ENCODE measurements at places on chromosomes 7 and 10.
A peak's percentile ranks its signal among the peaks of the same experiment; 100 is the strongest.

DNA sequence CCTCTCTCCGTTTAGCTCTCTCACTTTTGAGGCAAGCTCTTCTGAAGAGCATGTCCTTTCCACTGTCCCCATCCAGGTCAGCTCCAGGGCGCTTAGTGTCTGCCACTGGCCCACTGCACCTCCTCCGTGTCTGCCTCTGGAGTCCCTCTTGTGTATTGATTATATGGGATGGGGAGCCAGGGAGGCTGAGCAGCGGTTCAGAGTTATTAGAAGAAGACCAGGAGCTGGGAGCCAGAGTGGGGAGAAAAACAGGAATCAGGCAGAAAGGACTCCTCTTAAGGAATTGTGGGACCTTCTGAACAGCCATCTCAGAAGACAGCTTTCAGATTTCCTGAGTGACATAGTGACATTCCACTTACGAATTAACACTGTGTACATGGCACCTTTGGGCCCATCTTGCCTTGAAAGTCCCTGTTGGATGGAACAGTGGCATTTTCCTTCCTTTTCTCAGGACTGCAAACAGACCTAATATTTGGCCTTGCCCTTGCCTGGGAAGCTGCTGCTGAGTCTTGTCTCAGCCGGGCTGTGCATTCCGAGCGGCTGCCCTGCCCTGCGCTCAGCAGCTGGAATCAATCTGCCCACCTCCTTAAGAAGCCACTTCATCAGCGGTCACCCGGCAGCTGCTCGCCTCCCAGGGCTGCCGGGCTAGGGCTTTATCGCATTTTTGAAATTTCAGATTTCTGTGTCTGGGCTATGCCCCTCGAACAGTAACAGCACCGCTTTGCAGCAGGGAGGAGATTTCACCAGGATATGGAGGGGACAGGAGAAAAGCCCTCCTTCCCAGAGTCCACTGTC is 81.1 kb upstream of the PRKG1 start:
- no peak for DNase-seq

DNA sequence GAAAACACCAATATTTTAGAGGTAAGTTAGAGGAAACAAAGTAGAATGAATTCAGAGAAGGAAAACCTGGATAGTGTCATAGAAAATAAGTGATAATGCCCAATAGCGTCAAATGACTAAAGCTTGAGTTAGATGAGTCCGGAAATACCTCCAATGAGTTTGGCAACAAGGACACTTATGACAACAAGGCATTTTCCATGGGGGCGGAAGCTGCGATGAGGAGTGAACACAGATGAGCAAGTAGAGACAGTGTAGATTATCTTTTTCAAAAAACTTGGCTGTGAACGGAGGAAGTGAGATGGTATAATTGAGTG is 383 bp upstream of the R3HCC1L start:
- DNase-seq = no peak

DNA sequence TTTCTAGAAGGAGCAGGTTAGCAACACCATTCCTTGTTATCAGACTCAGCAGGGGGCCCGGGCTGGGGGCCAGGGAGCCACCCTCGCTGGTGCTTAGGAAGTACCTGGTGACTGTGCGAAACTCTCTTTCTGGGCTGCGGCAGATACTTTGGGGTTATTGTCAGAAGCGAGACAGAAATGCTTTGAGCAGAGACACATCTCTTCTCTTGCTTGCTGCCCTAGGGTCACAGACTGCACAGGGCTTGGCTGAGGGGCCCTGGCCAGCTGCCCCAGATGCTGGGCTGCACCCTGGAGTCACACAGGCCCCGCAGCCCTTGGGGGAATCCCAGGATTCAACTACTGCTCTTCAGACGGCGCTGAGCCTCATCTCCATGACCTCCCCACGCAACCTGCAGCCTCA is 91.9 kb downstream of the WDFY4 start:
- no peak for DNase-seq

- no peak for DNase-seq
These were observed 233.6 kb downstream of the TRIL start for GRCh38 chr7:28724563-28724962.

DNA sequence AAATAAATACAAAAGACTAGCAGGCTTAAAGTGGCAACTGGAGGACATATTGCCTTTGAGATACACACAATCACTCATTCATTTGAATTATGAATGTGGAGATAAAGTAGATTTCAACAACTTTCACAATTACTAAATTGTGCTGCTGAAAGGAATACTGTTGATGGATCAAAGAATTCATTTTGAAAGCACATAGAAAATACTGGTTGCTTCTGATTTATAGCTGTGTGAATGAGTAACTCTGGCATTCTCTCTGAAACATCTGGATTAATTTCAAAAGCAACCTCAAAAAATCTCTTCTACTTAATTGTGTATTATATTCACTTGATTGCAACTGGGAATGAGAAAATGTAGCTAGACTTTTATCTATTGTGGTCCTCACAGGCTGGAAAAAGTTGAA is 397.6 kb downstream of the THSD7A start:
- DNase-seq = no peak

DNA sequence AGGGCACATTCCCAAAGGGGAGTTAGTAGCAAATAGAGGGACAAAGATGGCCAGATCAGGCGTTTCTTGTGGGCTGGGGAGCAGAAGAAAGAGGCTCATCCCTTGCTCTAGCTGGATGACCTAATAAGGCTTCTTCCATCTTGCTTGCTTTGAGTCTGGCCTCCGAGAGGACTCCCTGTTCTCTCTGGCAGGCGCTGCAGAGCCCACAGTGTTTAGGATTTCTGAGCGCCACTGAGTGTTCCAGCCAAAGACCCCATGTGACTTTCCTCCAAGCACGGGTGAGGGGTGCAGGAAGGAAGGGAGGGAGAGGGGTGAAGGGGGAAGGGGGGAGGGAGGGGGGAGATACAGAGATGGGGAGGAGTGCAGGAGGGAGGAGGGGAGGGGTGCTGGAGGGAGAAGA is 203.8 kb upstream of the SVIL start:
- no peak for DNase-seq

- DNase-seq = peak; percentile 65
These were observed 18.5 kb downstream of the BICC1 start for GRCh38 chr10:58531084-58531695.

GRCh38 chr7:139709485-139709884 is 68.3 kb downstream of the HIPK2 start:
- DNase-seq = no peak

- no peak for DNase-seq
These were observed 74.8 kb downstream of the CDK6 start for GRCh38 chr7:92761391-92762097.

GRCh38 chr7:101984133-101984879 is 166.9 kb downstream of the CUX1 start:
- no peak for DNase-seq

GRCh38 chr7:47764746-47765145 is 182.8 kb upstream of the TNS3 start:
- DNase-seq = no peak

DNA sequence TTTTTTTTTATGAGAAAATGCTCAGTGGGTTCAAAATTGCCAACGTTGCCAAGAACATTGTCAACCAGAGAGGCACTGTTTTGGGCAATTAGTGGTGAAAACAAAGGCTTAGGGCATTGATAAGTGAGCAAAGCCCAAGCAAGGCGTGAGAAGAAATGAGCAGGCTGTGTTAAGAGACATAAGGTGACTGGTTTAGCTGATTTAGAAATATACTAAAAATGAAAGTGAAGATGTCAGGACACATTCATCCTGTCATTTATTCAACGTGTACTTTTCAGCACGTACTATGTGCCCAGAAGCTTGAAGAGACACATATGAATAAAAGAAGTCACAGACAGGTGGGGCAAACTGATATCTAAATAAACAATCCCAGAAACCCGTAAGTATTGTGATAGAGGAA is 31.8 kb downstream of the AOAH start:
- DNase-seq = no peak

DNA sequence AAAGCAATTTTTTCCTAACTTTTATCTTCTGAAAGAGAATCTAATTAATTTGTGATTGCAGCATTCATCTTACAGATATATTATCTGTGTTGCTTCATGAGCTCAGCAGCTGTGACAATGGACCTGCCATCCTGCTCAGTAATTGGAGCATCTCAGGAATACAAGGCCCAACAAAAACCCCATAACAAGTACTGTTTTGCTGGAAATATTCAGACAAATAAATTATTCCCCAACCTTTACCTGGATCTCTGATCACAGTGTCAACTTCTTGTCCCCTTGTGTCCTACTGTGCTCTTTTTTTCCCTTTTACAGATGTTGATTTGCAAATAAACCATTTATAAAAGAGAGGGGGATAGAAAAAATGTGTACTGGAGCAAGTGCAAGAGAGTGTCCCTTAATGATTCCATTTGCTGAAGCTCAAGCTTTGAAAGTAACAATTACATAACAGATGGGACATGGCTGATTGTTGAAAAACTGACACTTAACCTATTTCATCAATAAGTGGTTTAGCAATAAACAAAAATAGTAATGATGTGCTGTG is 1063.4 kb upstream of the GHITM start:
- no peak for DNase-seq

- no peak for DNase-seq
These were observed 198.7 kb downstream of the ZNF438 start for GRCh38 chr10:30832749-30833627.

GRCh38 chr7:155103839-155104238 is 33.7 kb downstream of the HTR5A start:
- DNase-seq = no peak

DNA sequence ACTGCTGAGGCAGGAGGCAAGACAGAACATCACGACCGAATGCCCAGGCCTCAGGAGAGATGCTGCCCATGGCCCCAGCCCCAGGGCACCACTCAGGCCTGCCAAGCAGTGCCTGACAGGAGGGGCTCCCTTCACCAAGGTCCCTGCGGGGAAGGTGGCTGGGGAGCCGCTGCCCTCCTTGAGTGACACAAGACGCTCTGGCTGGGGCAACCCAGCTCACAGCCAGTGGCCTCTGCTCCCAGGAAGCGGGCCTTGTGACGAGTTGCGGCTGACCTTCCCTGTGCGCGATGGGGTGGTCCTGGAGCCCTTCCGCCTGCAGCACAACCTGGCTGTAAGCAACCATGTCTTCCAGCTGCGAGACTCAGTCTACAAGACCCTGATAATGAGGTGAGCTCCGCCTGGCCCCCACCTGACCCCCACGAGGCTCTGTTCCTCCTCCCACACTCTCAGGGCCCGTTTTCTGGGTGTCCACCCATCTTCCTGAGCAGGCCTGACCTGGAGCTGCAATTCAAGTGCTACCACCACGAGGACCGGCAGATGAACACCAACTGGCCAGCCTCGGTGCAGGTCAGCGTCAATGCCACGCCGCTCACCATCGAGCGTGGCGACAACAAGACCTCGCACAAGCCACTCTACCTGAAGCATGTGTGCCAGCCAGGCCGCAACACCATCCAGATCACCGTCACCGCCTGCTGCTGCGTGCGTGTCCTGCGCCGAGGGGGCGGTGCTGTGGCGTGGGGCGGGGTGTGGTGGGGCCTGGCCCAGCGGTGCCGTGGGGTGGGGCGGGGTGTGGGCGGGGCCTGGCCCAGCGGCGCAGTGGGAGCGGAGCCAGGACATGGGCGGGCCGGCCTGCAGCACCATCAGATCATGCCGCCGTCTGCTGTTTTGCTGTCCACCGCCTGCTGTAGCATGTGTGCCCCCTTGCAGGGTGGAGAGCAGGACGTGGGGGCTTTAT is 12.8 kb downstream of the ZMIZ2 start:
- DNase-seq = no peak

Measured in stimulated activated CD4-positive, alpha-beta T cell treated with anti-CD3 and anti-CD28 coated beads, Interleukin-2, amount 100 ng/mL, for 48 hours (primary cell).